KBM-7 (cell line): ENCODE measurements at places on chromosomes 5 and 9.

GRCh38 chr9:71052287-71052686, 69.1 kb downstream of the TRPM3 start:
- no peak for DNase-seq

GRCh38 chr5:170747357-170747756, 36.2 kb upstream of the GABRP start:
- DNase-seq, result no peak

DNA sequence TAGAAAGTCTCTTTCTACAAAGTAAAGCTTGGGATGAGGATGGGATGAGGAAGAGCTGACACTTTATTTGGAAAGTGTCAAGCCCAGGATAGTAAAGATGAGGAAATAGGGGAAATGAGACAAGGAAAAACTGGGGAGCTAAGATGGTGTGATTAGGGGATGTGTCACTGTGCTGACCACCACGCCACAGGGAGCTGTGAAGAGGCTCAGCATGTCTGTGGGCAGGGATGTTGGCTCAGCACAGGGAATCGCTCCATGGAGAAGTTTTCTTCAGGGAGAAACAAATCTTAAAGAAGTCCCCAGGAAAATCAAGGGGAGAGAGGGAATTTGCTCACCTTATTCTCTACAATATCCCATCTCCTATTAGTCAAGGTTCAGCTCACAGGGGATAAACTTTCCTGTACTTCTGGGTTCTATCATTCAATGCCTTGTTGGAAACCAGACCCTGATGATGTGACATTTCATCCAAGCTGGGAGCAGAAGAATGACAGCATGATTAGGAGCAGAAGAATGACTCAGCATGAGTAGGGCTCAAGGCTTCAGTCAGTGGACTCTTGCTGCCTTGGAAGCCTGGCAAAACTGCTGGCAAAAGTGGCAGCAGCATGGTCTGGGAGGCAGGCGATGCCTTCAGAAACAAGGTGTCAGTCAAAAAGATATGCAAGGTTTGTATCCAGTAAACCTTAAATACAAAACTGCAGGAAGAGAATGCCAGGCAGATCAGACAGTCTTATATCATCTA, 4.9 kb downstream of the HSPB3 start:
- no peak for DNase-seq

GRCh38 chr5:151280443-151280842, 23.1 kb downstream of the SLC36A3 start:
- no peak for DNase-seq
